ENCODE measurements at places on chromosomes 7 and 10. TPM values are rescaled to one million over a fixed set of nuclear protein-coding genes. Genes with fewer than 3 reads are reported as not detected.

GRCh38 chr10:104450490-104450889 is 96.9 kb downstream of the CFAP58 start:
- no peak for DNase-seq

DNA sequence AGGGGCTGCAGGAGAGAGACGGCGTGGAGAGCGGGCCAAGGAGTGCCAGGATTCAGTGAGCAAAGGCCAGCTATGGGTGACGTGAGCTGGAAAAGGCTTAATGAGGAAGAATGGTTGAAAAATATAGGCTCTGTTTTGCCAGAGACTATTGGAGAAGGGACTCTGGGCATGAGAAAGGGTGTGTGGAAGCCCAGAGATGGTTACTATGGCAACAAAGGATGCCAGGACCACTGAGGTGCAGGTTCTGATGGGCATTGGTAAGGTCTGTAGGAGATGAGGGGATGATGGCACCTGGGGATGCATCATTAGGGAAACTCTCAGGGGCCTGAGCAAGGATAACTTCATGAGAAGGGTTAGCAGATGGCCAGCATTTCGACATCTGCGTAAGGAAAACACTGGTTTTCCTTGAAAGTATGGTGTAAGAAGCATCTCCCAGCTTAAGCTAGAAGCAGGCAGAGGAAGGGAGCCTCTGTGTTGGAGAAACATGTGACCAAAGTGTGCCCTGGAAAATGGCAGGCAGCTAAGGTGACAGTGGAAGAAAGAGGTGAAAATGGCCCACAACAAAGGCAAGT is 21.6 kb upstream of the FAM180A start:
- DNase-seq = no peak

DNA sequence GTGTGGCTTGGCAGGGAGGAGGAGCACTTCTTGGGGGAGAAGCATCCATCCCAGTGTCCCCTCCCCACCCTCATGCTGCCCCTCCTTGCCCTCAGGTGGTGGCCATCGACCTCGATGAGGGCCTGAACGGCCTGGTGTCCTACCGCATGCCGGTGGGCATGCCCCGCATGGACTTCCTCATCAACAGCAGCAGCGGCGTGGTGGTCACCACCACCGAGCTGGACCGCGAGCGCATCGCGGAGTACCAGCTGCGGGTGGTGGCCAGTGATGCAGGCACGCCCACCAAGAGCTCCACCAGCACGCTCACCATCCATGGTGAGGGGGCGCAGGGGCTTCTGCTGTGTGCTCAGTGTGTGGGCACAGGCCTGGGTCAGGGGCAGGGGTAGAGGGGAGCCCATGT is 14.8 kb downstream of the C10orf105 start:
- no peak for DNase-seq

Gene TMEM130
- 0.65 TPM for total RNA-seq
